NCI-H187 treated with DMSO at 0.1 percent for 48 hours (cell line): ENCODE measurements at places on chromosomes 2 and 18.

- no peak for DNase-seq
These were observed 45.2 kb downstream of the STRADB start for GRCh38 chr2:201496785-201497184.

DNA sequence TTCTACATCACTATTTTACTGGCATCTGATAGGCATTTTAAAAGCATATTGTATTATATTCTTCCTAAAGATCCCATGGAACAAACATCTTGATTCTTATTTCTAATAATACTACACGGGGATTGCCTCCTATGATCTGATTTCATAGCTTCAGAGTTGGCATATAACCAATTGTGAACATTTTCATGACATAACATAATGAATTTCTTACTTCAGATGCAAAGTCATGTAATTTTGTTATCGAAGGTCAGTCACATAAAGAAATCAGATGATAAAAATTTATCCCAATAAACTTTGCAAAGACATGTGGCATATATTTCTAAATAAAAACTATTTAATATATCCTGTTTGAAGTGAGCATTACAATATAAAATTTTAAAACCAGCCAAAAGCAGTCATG, 93.3 kb downstream of the COL5A2 start:
- no peak for DNase-seq

- no peak for DNase-seq
These were observed 11.5 kb downstream of the GPR55 start for GRCh38 chr2:230913406-230914143.

DNA sequence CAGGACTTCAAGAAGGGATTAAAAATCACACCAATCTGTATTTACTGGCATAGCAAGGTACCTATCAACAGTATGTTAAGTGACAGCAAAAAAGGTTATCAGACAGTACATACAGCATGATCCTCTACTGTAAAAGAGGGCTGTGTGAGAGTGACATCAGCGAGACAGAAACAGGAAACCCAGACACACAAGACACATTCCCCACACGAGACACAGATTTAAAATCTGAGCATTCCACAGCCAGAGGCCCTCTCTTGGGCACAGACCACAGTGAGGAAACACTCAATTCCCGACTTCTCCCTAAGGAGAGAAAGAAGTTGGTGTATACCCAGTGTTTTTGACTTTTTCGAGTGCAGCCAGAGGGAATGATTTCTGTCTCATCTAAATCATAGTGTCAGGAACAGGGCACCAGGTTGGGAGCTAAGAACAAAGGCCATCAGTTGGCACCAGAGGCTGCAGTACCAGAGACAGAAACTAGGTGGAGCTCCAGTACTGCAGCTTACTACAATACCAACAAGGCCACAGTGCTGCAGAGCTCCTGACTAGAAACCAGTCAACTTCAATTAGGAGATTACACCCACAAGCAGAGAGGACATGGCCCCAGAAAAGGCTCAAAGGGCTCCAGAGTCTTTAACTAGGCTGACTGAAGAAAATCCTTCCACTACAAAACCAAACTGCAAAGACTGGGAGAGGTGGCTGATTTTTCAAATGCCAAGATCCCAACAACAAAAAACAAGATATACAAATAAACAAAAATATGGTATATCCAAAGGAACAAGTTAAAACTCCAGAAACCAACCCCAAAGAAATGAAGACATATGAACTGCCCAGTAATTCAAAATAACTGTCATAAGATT, 41.0 kb downstream of the UNC50 start:
- DNase-seq: peak; percentile 72

DNA sequence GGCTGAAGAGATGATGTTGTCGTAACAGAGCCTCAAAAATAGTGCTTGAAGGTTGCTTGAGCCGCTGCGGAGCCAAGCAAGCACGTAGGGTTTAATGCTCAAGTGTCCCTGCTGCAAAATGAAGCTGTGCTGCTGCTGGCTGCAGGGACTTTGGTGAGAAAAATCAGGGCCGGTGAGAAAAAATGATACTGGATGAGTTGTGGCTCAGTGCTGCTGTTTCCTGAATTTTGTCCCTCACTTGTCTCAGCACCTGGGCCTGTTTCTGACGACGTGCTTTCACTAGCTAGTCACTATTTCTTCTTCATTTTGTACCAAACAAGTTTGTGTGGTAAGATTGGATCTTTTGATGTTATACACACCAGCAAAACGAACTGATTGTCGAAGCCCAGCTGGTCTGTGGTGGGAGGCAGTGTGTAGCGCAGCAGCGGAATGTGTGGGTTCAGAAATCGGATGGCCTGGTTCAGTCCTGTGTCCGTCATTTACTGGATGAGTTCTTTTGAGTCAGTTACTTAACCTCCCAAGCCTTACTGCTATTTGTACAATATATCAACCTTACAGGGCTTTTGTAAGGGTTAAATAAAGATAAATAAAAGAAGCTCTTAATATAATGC, 172.8 kb upstream of the FOSL2 start:
- no peak for DNase-seq

- DNase-seq: no peak
These were observed 161.4 kb downstream of the TRABD2A start for GRCh38 chr2:84719434-84719833.

DNA sequence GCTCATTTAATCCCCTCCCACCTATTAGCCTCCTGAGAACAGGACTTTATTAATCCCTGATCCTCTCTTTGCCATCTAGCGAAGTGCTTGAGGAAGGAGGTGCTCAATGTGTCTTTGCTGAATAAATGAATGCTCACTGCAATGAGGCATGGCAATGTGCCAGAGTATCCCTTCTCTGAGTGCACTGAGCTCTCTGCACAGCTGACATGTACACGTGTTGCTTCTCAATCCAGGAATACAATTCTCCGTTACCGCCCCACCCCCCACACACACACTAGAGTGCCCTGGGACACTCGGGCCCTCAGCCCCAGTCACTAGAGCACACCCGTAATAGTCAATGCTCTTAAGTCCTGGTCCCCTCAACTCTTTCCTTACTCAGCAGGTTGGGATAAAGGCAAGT, 41.4 kb downstream of the FAM178B start:
- DNase-seq: no peak

DNA sequence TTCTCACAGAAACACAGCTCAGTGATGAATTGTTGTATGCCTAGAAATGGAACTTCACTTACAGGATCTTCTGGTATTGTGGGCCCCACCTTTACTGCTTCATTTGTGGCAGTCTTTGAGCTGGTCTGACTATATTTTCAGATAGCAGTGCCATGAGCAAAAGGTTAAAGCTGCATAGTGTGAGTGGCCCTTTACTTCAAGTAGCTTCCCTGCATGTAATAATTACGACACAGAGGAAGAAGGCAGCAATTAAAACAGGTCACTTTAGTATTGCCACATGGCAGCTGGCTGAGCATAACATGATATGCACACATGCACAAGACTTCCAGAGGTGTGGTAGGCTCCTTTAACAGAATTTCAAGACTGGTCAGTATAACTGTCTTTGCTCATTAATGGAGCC, 426.3 kb upstream of the ZEB2 start:
- DNase-seq: no peak

- no peak for DNase-seq
These were observed 75.3 kb upstream of the MGAT4A start for GRCh38 chr2:98806236-98806697.

GRCh38 chr2:105843476-105844374, 99.0 kb downstream of the NCK2 start:
- no peak for DNase-seq

- DNase-seq: no peak
These were observed 217.3 kb downstream of the VAPA start for GRCh38 chr18:10131081-10131459.

DNA sequence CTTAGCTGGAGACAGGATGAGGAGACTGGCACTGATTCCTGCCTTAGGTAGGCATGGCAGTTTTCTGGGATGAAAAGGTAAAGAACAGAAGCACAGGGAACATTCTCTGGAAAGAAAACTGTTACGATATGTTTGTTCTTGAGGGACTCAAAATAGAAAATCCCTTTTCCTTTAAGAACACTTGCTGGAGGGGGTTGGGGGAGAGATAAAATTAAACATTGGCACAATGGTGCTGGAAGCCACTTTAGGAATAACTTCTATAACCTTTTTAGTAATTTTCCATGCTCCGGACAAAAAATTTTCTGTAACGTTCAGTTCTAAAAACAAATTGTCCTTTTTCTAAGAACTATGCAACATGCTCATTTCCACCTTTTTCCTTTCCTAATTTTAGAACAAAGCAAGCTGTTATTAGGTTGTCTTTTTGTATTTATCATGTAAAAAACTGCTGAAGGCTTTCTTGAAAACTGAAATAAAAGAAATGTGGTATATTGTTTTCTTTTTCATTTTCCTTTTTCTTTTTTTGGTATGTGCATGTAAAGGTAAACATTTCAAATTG, 343.8 kb downstream of the EPHA4 start:
- no peak for DNase-seq

DNA sequence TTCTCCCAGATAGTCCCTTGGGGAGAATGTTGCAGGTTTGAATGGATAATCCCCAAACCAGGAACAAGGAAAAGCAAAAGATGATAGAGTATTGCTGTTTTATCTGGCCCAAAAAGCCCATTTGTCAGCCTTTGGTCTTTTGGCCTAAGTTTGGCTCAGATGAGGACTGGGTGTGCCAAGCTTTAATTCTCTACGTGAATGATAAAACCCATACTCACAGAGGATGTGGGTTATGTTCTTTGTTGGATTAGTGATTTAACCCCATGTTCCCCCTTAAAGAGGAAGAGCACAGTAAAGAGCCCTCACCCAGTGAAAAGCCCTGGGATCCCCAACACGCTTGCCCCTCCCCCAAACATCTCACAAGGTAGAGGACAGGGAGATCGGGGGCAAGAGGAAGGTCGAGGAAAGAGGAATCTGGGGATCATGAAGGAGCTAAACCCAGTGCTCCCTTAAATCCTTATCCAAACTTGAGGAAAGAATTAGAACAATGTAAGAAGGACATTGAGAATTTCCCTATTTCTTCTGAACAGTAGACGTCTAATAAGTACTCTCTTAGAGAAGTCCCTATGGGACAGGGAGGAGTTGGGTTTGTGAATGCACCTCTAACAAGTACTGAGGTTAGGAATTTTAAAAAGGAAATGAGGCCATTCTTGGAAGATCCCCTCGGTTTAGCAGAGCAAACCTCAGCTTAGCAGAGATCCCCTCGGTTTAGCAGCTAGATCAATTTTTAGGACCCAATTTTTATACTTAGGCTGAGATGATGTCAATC, 105.0 kb downstream of the HIBCH start:
- no peak for DNase-seq

DNA sequence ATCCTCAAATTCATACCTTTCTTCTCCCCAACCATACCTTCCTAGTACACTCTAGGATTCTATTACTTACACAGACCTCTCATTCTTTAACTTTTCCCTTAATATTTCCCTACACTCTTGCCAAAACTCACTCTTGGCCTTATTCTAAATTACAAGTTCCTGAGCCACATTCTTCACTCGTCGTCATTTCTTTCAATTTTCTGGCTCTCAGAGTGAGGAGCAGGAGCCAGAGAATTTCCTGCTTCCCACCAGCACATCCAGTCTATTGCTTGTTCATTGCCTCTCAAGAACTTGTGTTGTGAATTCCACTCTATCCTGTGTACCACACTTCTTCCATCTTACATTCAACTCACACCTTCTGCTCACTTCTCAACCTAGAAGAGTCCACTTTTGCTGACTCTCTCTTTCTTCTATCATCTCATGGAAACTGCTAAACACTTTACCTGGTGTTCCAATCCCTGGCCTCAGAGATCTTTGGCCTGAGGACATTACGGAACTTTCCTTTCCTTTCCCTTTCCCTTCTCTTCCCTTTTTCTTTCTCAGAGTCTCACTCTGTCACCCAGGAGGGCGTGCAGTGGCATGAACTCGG, 171.6 kb downstream of the PLCL1 start:
- no peak for DNase-seq

DNA sequence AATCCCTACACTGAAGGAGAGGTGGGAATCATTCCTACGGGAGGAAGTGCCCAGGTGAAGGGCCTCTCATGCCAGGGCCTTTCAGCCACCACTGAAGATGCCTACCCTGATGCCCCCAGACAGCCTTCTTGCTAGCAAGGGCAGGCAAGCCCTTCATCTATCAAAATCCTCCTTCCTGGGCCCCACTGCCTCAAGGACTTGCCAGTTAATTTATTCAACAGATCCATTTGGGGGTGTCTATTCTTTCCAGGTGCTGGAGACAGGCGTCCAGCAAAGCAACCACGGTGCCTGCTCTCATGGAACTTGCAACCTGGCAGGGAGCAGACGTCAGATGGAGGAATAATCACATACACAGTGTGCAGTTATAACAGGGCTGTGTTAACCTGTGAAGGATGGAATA, 95.5 kb downstream of the GYPC start:
- no peak for DNase-seq

DNA sequence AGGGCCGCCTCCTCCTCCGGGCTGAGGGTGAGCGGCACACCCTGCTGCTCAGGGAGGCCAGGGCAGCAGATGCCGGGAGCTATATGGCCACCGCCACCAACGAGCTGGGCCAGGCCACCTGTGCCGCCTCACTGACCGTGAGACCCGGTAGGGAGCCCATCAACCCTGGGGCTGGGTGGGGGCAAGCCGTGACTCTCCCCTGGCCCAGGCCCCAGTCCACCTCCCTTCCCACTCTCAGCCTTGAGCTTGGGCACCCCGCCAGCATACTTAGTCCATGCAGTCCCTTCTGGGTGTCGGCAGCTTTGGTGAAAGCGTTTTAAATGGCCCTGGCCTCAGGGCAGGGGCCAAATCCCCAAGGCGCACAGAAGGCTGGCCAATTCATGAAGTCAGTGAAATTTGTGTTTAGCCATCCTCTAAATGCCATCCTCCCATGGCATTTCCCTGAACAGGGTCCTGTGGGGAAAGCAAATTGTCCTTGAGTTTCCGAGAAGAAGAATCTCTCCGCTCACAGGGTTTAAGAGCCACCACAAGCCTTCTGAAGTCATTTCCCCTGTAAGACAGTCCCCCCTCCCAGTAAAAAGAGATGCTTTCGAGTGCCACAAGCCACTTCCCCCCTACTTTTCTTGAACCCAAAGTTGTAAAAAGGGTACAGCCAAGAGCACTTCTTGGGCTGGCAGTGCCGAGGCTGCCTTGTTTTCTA, 17.2 kb downstream of the SPEG start:
- DNase-seq: no peak

GRCh38 chr2:40540026-40540425, 88.1 kb upstream of the SLC8A1 start:
- peak; percentile 84 for DNase-seq

- no peak for DNase-seq
These were observed 7.1 kb downstream of the CATIP start for GRCh38 chr2:218363736-218364135.

DNA sequence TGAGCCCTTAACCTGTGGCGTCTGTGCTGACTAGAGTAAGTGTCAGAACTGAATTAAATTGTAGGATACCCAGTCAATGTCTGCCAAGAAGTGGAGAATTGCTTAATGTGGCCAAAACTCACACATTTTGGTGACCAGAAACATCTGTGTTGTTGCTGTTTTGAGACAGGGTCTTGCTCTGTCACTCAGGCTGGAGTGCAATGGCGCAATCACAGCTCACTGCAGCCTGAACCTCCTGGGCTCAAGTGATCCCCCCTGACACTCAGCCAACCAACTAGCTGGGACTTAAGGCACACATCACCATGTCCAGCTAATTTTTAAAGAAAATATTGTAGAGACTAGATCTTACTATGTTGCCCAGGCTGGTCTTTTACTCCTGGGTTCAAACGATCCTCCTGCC, 34.4 kb upstream of the RTN4 start:
- no peak for DNase-seq

- DNase-seq: no peak
These were observed 6.2 kb downstream of the ABCG5 start for GRCh38 chr2:43832457-43832856.

- DNase-seq: no peak
These were observed 25.0 kb upstream of the SLC14A2 start for GRCh38 chr18:45590036-45590886.
